ENCODE measurements at places on chromosomes 5 and 9.

- peak; percentile 79 for DNase-seq
Measured at GRCh38 chr5:73122875-73123810, 2.8 kb downstream of the TMEM171 start.

GRCh38 chr5:180612683-180613082 is 21.4 kb upstream of the SCGB3A1 start:
- no peak for DNase-seq

- peak; percentile 26 for DNase-seq
Measured at GRCh38 chr9:137150617-137151457, 11.9 kb downstream of the GRIN1 start.

- DNase-seq = peak; percentile 67
Measured at GRCh38 chr5:75053304-75054133, 1.2 kb upstream of the GCNT4 start.

GRCh38 chr9:108911820-108912219 is 22.1 kb downstream of the ELP1 start:
- no peak for DNase-seq

DNA sequence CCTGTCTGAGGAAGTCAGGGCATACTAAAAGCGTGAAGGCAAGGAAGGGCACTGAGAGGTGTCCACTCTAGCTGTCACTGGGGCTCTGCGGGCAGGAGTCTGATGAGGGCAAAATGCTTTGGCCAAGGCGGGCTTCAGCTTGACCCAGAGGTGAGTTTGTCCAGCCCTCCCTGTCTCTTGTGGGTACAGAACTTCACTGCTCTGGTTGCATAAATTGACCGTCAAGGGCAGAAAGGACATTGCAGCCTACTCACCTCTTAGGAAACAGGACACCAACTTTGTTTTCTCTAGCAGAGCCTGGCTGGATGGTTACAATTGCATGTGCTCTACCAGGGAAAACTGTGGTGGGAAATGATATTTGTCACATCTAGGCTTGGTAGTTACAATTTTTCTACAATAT is 170.9 kb downstream of the TMEM38B start:
- DNase-seq = no peak

GRCh38 chr9:116855881-116856662 is 169.0 kb downstream of the TRIM32 start:
- peak; percentile 11 for DNase-seq

- peak; percentile 76 for DNase-seq
Measured at GRCh38 chr5:107469485-107470294, 201.0 kb downstream of the EFNA5 start.

DNA sequence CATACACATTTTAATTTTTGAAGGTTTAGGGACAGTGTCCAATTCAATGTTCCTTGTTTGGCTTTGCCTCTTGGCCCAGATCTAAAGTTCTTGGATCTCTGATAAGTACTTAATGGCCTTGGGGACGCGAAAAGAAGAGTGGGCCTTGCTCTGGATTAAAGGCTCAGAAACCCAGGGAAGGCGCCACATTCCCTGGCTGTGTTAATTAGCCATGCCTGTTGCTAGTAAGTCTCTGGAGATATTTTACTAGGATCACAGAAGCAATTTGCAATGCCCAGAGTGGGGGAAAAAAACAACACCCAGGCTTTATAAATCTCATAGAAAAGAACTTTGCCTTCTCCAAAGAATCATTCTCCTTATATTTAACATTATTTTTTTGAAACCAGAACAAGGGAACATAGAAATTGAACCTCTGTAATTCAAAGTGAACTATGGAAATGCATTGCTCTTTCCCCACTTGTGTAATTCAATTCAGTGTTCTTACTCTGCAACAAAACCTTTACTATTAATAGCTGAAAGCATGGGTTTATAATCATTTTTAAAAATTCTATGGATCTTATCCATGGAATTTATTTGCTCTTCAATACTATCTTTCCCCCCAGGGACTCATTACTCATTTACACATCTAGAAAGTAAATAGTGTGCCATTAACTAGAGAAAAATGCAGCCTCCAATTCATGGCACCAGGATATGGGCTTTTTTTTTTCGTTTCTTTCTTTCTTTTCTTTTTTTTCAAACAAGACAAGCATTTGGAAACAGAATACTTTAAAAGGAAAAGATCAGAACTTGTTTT is 172.2 kb upstream of the ANKRD55 start:
- DNase-seq = no peak

DNA sequence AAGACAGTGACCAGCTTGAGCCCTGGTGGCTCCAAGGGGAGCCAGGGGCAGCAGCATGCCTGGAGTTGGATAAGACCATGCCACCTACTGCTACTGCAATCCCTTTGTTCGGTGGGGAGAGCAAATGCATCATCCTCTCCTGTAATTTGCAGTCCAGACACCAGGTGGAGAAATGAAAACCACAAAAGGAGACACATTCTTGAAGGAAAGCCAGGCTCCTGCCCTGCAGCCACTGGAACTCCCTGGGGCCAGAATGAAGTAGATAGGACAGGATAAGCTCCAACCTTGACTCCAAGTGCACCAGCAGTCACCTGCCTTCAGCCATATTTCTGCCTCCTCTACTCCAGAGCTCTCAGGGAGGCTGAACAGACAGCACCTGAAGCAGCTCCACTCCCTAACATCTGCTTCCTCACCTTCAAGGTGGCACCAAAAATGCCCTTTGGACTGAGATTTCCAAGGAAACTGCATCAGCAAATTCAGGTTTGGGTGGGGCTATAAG is 65.1 kb upstream of the IQGAP2 start:
- DNase-seq = peak; percentile 48

DNA sequence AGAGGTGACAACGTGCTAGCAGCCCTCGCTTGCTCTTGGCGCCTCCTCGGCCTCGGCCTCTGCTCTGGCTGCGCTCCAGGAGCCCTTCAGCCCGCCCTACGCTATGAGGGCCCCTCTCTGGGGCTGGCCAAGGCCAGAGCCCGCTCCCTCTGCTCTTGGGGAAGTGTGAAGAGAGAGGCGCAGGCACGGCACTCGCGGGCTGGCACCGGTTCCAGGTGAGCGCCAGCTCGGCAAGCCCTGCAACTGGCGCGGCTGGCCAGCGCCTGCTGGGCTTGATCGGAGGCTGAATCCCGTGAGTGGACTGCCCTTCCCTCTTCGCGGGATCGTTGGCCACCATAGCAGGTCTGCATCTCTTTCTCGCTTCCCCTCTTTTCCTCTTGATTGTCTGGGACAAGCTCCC is 298.0 kb upstream of the PTPRD start:
- no peak for DNase-seq

DNA sequence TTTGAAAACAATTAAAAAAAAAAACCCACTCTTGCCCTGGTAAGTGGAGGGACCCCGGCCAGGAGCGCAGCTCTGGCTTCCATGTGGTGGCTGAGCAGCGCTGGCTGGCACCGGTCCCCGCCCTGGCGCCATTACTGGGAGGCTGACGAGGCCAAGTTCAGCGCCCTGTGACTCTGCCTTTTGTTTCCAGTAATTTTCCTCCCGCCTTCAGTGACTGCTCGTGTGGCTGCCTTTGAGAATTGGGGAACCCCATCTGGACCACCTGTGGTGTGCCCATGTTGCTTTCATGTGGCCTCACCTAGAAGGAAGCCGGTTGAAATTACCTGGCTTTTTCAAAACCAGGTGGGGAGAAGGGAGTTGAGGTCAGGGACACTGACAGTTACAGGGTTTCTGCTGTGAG is 136.1 kb downstream of the GAPVD1 start:
- DNase-seq = peak; percentile 43

GRCh38 chr5:136769900-136770684 is 404.7 kb upstream of the TRPC7 start:
- DNase-seq = peak; percentile 83

DNA sequence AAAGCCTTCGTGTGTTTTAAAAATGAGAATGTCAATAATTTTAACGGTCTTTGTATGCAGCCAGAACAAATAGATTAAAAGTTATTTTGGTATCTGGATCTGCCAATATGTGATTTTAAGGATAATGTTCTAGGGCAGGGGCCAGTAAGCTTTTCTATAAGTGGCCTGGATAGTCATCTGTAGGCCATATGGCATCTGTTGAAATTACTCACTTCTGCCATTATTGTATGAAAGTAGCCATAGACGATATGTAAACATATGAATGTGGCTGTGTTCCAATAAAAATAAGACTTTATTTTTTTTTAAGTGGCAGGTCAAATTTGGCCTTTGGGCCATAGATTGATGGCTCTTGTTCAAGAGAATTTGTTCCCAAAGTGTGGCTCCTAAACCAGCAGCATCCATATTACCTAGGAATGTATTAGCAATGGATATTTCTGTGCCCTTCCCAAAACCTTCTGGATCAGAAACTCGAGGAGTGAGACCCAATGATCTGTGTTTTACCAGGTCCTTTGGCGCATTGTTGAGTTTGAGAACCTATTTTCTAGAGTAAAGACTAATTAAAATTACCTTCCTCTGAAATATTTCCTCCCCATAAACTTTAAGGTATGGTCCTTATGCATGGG is 55.9 kb downstream of the C6 start:
- no peak for DNase-seq

GRCh38 chr9:450561-450960 is 235.9 kb downstream of the DOCK8 start:
- no peak for DNase-seq

GRCh38 chr5:172482156-172483020 is 28.1 kb upstream of the SH3PXD2B start:
- DNase-seq = no peak

GRCh38 chr5:60945813-60946187 is 795 bp downstream of the NDUFAF2 start:
- DNase-seq = peak; percentile 54

- DNase-seq = no peak
Measured at GRCh38 chr9:87944682-87945081, 26.9 kb downstream of the SPATA31C1 start.

GRCh38 chr9:81371824-81372223 is 317.5 kb downstream of the TLE1 start:
- no peak for DNase-seq

DNA sequence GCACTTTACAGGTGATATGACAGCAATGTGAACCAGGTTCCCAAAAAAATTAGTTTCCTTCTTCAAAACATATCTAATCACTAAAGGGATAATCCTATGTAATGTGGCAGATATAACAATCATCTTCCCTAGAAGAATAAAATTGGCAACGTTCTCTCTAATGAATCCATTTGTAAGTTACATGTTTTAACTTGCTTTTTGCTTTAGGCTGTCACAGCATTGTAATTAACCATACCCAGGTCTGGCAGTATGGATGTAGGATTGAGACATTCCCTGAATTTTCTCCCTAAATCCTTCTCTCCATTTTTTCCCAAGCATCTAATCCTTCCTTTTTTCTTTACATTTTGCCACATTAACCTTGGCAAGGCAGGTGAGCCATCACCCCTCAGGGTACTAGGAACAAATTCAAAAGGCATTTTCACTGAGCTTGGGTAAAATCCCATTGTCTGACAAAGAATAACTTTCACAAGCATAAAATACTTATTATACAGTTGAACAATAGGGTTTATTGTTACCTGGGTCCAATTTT is 548.3 kb downstream of the SEMA5A start:
- DNase-seq = no peak

- DNase-seq = no peak
Measured at GRCh38 chr5:143045062-143045461, 274.9 kb downstream of the ARHGAP26 start.

GRCh38 chr9:128203024-128203706 is at the start of gene DNM1:
Gene DNM1, plus strand, starts transcription at chr9:128203379. Its CDS starts 92 bp downstream, at chr9:128203471.
- DNase-seq = peak; percentile 98

DNA sequence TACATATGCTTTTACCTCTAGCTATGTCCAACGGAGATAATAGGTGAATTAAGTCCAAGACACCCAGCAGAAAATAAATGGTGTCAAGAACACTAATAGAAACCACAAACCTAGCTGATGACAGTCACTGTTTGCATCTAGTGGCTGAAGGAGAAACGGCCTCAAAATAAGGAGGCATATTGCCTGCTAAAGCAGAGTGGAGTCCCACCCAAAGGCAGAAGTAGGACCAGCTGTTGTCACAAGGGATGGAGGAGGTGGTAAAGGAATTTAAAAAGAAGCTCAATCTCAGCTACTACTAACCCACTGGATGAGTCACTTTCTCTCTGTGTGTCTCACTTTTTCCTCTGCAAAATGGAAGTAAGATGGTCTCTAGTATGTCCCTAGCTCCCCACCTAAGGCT is 224.3 kb downstream of the GRIA1 start:
- DNase-seq = peak; percentile 42

GRCh38 chr5:133234911-133235310 is 183.1 kb downstream of the HSPA4 start:
- no peak for DNase-seq

- DNase-seq = peak; percentile 89
Measured at GRCh38 chr9:33101104-33101951, 24.9 kb upstream of the SMU1 start.

GRCh38 chr9:21559402-21560280 is 77.5 kb upstream of the IFNE start:
- peak; percentile 80 for DNase-seq

- no peak for DNase-seq
Measured at GRCh38 chr5:117318528-117318927, 743.9 kb upstream of the SEMA6A start.

DNA sequence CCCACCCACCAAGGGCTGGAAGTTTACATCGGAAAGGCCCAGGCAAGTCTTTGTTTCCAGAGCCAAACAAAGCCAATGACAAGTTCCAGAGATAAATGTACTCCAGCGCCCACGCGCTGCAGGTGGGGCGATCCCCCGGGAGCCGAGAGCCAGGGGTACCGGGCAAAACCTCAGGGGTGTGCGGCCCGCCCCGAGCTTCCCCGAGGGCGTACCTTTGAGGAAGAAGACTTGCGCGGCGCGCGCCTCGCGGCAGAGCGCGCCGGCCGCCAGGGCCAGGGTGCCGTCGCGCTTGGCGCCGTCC is 671 bp downstream of the DUSP1 start:
- DNase-seq = no peak

GRCh38 chr5:169429044-169429443 is 128.1 kb upstream of the SLIT3 start:
- peak; percentile 47 for DNase-seq

GRCh38 chr9:23582836-23583235 is 243.2 kb downstream of the ELAVL2 start:
- no peak for DNase-seq

DNA sequence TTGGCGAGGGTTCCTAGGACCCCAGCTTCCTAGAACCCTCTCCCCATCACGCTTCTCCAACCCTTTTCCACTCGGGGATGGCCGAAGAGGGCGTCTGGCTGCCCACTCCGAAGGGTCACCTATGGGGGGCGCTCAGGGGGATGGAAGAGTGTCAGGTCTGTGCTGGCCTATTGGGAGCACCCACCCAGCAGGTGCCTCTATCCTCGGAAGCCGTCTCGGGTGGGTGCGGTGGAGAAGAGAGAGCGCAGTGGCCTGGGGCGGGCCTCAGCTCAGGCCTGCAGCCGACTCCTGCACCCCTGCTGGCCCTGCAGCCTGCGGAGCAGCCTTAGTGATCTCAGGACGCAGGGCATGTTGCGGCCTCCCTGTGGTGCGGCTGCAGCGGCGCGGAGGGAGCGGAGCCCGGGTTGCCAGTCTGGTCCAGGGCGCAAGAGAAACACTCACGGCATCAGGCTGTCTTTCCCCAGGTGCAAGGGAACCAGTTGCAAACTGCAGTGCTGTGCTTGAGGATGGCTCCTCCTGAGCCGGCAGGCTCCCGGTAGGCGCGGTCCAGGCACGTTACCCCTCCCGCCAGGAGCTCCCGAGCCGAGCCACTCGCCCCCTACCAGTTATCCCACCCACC is 1.5 kb upstream of the IRX2 start:
- no peak for DNase-seq
